Bronchus fibroblast of lung (primary cell): ENCODE measurements at places on chromosomes 12 and 14. TPM values are rescaled to one million over a fixed set of nuclear protein-coding genes. Genes with fewer than 3 reads are reported as not detected.

The IL26 gene
- total RNA-seq: not detected in 2 replicates

The KRT79 gene
- total RNA-seq: not detected in 2 replicates

The ABCD4 gene
- total RNA-seq: 23.9 and 26.2 TPM in 2 replicates

The NEUROD4 gene
- total RNA-seq: not detected in 2 replicates

The SLC17A8 gene
- not detected in 2 replicates for total RNA-seq

The ADGRD1 gene
- total RNA-seq: under 0.01 and 0.84 TPM in 2 replicates

The SRRM4 gene
- total RNA-seq: not detected in 2 replicates

The CLEC4D gene
- not detected in 2 replicates for total RNA-seq

The DAO gene
- not detected in 2 replicates for total RNA-seq

The EPYC gene
- total RNA-seq: 0.67 TPM in 1 of 2 replicates, not detected in the other

The TAS2R8 gene
- not detected in 2 replicates for total RNA-seq
